ENCODE measurements at places on chromosomes 2 and 18.

DNA sequence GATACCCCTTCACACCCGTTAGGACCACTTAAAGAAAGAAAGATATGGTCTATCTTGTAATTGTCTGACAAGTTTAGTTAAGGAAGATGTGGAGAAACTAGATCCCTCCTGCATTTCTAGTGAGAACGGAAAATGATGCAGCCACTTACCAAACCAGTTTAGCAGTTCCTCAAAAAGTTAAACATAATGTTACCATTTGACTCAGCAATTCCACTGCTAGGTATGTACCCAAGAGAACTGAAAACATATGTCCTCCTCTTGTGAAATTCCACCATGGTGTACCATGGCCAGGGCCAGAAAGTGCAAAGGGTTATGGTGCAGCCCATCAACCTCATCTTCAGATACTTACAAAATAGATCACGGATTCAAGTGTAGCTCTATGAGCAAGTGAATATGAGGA is 79.0 kb upstream of the ID2 start:
- DNase-seq: no peak

GRCh38 chr18:9536354-9537152 is 61.2 kb downstream of the RALBP1 start:
- DNase-seq: no peak

GRCh38 chr2:69811591-69811990 is 17.9 kb upstream of the GMCL1 start:
- no peak for DNase-seq

DNA sequence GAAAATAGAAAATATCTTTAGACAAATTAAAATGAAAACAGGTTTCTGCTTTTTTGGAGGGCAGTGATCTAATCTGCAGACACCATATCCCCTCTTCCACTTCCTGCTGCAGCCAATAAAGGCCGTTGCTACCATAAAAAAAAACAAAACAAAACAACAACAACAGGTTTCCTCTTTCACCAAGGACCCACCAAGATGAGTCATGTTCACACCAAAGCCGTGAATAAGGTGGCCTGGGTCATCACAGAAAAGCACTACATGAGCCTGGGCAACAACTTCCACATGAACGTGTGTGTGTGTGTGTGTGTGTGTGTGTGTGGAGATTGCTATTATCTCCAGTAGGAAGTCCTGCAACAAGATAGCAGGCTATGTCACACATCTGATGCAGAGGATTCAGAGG is 24.8 kb upstream of the TFCP2L1 start:
- DNase-seq: no peak

DNA sequence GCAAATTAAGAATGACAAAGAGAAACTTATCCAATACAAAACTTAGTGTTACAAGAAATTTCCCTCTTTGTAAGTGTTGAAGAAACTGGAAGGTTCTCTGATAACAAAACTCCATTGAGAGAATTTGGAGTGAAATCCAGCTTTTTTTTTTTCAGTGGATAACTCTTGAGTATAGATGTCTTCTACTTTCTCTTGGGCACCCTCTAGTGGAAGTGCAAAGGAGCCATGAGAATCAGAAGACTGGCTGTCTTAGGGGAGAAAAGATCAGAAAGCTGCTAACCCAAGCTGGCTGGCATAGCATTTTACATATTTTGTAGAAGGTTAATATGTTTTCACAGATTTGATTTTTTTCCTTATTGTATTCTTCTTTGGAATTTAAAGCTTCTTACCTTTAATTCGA is 138.8 kb upstream of the SATB2 start:
- no peak for DNase-seq
